ENCODE measurements at places on chromosomes 11 and 22.

DNA sequence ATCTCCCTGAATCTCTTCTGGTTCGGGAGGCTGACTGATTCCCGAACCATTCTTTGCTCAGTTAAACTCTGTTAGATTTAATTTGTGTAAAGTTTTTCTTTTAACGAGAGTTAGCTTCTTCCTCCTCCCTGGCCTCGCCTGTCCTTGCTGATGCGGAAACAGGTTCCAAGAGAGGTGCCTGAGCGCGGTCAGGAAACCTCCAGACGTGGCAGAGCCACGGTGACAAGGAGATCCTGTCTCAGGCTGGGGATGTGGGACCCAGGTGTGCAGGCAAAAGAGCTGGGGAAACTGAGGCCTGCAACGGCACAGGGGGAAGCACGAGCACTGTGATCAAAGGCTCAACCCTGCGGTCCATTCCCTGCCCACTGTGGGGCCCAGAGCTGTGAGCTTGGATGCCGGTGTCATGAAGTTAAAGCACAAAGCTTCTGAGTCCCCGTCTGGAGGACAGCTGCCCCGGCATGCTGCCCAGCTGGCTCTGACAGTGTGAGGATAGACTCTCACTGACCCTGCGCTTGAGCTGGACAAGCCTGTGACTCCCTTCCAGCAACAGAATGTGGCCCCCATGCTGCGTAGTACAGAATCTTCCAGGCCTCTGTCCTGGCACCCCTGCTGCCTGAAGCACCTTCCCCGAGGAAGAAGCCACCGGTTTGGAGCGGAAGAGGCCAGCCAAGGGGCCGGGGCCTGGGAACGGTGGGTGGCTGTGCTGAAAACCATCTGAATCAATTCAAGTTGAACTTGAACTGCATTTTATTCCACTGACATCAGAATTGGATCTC lies 960.6 kb downstream of the BRD1 start:
- no peak for DNase-seq

GRCh38 chr11:101003468-101003867 lies 126.1 kb downstream of the PGR start:
- no peak for DNase-seq

DNA sequence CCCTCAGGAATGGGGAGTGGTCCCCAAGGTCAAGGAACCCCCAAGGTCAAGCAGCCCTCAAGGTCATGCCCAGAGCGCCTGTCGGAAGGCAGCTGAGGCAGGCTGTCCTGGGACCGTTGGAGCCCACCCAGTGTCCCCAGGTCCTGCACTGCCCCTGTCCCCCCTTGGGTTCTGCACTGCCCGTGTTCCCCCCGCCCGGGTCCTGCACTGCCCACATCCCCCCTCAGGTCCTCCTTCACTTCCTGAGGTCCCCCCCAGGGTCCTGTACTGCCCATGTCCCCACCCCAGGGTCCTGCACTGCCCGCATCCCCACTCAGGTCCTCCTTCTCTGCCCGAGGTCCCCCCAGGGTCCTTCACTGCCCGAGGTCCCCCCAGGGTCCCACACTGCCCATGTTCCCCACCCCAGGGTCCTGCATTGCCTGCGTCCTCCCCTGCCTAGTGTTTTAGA lies 1073.0 kb downstream of the BRD1 start:
- DNase-seq, result no peak

- peak; percentile 32 for DNase-seq
These were observed 49.6 kb upstream of the ALKBH3 start for GRCh38 chr11:43830928-43831440.

DNA sequence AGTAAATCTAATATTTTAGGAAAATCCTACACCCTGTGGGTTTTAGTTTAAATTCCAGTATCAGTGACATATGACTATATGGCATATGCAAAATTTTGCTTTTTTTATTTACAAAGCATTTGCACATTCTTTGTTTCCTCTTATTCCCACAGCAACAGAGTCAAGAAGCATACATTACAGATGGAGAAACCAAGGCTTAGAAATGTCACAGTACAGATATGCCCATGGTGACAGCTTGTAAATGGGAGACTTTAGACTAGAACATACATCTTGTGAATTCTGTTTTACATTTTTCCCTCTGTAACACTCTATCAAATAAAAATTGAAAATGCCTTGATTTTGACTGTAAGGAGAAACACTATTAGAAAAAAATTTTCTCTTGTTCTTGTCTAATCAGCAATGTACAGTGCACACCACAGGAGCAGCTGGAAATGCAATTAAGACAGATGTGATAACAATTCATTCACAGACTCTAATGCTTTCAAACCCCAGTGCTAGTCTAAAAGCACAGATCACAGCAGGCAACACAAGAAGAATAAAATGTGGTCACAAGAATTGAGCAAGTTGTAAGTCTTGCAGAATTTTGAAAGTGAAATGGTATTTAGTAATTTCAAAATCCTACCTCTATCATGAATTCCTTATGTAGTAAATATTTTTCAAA lies 375.9 kb downstream of the LUZP2 start:
- DNase-seq, result no peak

DNA sequence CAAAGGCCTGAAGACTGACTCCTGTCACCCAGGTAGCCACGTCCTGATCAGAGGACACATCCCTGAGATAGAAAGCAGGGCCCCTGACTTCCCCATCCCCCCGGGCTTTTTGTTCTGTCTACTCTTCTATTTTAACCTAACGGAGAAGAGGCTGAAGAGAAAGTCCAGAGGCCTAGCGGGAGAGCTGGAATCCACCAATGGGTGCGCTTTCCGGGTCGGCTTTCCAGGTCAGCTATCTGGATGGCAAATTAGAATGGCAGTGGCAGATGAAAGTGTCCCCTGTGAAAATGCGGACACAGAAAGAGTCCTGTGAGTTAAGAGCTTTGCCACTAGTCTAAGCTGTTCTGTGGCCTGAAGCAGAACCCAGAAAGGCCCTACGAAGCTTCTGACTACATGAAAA lies 13.1 kb upstream of the SERPING1 start:
- no peak for DNase-seq

GRCh38 chr22:36325154-36326031 lies 62.4 kb downstream of the MYH9 start:
- DNase-seq, result no peak

DNA sequence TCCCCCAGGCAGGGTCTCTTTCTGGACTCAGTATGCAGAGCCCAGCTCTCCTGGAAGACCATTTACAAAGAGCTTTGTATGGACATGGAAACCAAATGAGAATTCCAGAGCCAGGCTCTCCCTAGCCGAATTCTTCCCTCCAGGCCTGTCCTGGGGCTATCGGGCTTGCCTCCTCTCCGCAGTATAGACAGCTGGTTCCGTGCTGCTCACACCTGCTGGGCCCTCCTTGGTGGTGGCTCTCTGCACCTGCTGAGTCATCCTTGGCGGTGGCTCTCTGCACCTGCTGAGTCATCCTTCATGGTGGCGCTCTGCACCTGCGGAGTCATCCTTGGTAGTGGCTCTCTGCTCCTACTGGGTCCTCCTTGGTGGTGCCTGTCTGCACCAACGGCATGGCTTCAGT lies 743.5 kb downstream of the BRD1 start:
- DNase-seq, result no peak

DNA sequence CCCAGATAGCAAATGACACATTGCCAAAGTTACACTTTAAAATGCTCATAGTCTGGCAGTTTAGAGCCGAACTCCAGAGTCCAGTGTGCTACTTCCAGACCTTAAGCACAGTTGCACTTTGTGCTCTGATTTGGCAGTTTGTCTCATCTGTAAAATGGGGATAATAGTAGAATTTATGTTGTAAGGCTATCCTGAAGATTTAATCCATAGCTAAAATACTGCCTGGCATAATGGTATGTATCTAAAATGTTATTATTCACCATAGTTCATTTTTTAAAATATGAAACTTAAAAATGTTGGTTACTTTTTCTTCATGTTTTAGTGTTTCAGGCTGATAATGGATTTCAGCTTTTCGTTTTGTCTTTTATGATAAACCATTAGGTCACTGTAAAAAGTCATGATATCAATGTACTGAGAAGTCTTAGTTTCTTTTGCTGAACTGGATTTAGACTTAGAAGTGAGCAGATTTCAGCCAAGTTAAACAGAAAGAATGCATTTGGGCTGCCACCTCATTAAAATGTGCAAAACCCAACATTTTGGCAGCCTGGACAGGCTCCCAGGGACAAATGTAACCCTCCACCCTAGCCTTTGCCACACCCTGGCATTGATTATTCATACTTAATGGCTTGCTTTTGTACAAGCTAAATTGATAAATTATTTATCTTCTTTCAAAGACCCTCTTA lies 933 bp downstream of the OLFML1 start:
- no peak for DNase-seq

GRCh38 chr11:72421351-72421750 lies 13.0 kb downstream of the CLPB start:
- DNase-seq, result no peak

DNA sequence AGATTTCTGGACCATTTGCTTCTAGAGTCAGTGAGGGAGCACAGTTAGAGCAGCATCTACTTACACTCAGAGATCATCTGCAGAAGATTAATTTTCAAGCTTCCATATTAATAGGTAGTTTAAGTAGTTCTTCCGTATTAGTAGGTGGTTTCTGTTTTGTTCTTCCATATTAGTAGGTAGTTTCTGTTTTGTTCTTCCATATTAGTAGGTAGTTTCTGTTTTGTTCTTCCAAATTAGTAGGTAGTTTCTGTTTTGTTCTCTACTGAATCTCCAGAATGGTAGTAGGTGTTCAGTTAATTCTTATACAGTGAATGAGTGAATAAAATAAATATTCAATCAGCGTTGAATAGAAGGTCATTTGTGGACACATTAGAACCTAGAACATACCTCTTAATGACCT lies 175.7 kb downstream of the TMEM135 start:
- DNase-seq, result no peak

DNA sequence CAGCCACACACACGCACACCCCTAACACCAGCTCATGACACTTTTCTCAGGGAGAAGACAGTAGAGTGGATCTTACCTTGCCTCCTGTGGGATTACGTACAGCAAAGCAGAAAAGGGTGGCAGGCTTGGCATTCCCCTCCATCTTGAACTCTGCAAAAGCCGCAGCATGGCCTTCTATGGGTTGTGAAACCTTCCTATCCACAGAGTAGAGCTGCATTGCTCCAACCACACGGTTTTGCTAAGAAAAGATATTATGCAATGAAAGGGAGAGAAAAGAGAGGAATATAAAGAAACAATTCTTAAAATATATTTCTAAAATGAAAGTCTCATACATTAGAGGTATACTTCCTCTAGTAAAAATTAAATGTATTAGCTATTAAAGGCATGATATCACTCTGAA lies 48.8 kb downstream of the CLTCL1 start:
- DNase-seq, result no peak

- peak; percentile 30 for DNase-seq
These were observed 27.3 kb downstream of the FAM118A start for GRCh38 chr22:45336971-45337431.

- DNase-seq, result no peak
These were observed 149.8 kb downstream of the DSCAML1 start for GRCh38 chr11:117647207-117647606.

GRCh38 chr22:24430431-24431308 lies 3.3 kb downstream of the ADORA2A start:
- peak; percentile 64 for DNase-seq

GRCh38 chr22:46969491-46969890 lies 207.0 kb downstream of the TBC1D22A start:
- no peak for DNase-seq

DNA sequence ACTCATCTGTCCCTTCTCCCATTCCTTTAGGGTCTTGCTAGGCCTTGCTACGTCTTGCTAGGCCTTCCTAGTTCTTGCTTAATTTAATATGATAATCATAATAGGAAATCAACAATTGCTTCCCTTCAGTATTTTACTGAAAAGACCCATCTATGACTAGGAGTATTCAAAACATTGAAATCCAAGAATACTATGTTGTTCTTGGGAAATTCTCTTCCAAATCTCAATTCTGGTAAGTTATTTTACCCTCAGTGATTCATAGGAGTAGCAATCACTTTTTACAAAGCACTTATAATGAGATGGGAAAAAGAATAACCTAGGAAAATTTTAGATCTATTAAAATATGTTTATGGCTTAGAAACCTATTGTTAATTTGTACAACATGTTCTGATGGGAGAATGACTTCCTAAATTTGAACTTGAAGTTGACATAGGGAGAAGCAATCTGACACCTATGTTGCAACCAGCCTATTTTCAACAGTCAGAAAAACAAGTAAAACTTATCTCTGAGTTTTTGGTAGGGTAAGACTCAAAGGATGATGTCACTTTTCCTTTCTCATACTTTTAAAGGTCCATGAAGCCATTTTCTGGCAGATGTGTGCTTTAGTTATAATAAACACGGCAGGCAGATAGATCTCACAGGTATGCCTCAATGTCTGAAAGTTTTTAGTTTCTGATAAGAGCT lies 29.5 kb upstream of the HIPK3 start:
- DNase-seq, result no peak

GRCh38 chr11:82355313-82355823 lies 378.3 kb downstream of the FAM181B start:
- no peak for DNase-seq

GRCh38 chr11:46343520-46343919 lies 3.7 kb upstream of the DGKZ start:
- no peak for DNase-seq

GRCh38 chr22:27008454-27008853 lies 351.1 kb downstream of the MIAT start:
- DNase-seq, result no peak

DNA sequence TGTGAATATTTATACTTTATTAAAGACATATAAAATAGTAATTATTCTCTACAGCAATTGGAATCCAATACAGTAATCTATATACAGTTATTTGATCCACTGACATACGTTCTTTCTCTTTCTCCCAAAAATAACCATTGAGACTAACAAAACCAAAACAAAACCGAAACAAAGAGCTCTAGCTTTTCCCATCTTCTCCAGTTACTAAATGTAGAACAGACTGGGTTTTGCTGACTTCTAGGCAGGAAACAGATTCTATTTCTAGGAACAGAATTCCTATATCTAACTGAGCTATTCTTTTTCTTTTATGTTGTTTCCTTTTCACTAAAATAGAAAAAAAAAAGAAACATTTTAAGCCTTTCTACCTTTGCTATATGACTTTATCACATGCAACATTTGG lies 80.1 kb downstream of the PACS1 start:
- no peak for DNase-seq

DNA sequence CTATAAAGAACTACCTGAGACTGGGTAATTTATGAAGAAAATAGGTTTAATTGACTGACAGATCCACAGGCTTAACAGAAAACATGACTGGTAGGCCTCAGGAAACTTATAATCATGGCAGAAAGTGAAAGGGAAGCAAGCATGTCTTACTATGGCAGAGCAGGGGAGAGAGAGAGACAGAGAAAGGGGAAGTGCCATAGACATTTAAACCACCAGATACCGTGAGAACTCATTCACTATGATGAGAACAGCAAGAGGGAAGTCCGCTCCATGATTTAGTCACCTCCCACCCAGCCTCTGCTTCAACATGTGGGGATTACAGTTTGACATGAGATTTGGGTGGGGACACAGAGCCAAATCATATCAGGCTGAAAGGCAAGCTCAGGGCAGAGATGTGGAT lies 327.1 kb upstream of the DDI1 start:
- DNase-seq, result no peak
